ENCODE measurements at places on chromosomes 4 and X.

DNA sequence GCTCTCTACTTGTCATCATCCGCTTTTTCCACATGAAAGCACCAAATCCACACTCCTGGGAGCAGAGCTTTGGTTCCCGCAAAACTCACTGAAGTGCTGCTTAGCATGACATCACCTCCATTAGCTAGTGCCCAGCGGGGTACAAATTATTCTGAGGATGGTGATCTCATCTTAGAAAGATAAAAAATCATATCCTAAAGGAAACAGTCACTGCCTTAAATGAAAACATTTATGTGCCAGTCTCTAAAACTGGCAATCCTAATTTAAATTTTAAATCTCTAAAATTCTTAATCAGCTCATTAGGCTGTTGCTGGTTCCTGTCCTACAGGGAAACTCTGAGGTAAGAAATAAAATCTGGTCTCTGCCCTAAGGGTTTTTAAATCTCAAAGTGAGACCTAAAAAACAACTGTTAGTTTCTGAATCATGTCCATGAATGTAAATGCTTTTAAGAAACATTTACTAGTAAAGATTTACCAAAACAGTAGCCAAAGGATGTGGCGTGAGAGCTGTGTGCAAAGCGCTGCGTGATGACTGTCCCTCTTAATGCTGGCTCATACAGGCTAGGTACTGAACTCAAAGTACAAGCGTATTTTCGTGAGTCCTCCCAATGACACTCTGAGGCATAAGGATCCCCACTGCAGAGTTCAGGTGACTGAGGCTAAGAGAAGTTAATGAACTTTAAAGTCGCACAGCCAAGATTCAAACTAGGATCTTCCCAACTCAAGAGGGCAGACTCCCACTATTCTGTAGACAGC, 4.5 kb downstream of the CASP3 start:
- DNase-seq = no peak

DNA sequence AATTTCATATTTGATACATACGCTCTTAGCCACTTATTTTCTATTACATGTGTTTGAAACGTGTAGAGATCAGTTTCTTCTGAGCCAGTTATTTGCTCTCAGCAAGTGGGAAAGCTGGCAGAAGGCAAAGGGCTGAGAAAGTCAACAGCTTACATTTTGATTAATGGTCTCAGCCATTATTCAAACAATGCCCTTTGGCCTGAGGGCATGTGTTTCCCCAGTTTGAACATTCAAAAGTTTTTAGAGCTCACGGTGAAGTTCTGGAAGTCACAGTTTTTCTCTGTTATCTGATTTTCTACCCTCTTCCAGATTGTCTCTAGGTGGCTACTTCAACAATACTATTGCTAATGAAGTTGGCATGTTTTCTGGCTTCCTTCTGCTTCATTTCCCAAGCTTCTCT, 591.8 kb upstream of the CPEB2 start:
- DNase-seq = no peak

- no peak for DNase-seq
These were observed 3.3 kb downstream of the TMEM185A start for GRCh38 chrX:149628280-149628679.

GRCh38 chr4:147461161-147461560, 19.7 kb upstream of the EDNRA start:
- DNase-seq = no peak

DNA sequence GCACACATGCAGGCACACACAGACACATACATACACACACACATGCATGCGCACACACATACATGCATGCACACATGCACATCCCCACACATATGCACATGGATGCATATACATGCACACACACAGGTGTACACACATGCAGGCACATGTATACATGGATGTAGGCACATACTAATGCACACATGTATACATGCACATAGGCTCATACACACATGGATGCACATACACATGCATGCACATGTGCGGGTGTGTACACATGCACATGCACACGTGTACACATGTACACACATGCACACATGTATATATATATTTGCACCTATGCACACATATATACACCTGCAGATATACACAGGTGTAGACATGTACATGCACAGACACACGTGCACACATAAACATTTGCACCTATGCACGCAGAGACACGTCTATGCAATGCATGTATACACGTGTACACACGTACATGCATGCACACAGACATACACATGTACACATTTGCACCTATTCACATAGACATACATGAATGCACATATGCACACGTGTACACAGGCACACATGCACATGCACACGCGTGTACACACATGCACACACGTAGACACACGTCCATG, 4.0 kb downstream of the PLCXD1 start:
- no peak for DNase-seq

DNA sequence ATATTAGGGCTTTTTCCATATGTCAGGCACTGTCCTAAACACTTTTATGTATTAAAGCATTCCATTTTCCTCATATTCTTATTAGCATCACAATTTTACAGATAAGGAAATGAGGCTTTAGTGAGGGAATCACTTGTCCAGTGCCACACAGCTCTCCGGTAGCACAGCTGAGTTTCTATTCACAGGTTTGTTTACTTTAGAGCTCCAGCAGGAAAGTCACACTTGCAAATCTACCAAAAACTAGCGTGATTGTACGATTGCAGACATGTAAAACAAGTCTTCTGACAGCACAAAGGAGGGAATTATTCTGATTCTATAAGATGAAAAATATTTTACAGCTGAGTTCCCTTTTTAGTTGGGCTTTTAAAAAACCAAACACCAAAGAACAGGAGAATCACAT, 472.1 kb downstream of the TMA16 start:
- no peak for DNase-seq

DNA sequence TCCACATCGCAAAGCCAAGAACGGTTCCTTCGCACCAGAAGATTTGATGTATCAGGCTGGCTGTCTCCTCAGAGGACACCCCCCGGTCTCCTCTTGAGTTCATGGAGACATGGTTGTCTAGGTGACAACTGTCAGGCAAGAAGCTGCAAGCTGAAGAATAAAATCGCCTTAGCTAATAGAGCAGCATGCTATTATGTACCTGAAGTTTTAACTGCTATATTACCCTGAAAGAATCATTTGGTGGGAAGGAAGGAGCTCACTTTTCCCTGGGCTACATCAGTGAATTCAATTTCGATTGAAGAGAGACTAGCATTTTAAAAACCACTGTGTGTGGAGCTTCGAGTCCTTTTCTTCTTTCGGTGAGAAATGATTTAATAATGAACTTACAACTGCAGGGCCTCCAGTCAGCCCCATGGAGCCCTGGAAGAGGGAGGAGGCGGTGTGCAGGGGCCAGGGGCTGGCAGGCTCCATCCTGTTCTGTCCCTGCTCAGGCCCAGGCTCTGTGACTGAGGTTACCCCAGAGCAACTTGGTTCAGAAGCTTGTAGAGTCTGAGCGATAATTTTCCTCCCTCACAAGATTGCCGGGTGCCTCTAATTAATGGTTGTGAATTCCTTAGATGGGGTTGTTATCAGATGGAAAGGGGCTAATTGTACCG, 191.3 kb downstream of the MID1IP1 start:
- DNase-seq = no peak

GRCh38 chrX:15856636-15857035, 2.0 kb upstream of the AP1S2 start:
- DNase-seq = no peak

GRCh38 chrX:118116713-118117550, at the start of gene KLHL13:
Gene KLHL13 (minus strand): TSS chrX:118116810. CDS start chrX:118028473, 88,337 bp downstream.
- peak; percentile 14 for DNase-seq

DNA sequence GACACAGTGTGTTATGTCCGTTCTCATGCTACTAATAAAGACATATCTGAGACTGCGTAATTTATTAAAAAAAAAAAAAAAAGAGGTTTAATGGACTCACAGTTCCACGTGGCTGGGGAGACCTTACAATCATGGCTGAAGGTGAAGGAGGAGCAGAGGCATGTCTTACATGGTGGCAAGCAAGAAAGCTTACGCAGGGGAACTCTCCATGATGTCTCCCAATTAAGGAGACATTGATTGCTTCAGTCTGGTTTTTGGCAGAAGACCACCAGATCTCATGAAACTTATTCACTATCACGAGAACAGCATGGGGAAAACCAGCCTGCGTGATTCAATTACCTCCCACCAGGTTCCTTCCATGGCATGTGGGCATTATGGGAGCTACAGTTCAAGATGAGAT, 221.8 kb downstream of the ASMT start:
- no peak for DNase-seq

DNA sequence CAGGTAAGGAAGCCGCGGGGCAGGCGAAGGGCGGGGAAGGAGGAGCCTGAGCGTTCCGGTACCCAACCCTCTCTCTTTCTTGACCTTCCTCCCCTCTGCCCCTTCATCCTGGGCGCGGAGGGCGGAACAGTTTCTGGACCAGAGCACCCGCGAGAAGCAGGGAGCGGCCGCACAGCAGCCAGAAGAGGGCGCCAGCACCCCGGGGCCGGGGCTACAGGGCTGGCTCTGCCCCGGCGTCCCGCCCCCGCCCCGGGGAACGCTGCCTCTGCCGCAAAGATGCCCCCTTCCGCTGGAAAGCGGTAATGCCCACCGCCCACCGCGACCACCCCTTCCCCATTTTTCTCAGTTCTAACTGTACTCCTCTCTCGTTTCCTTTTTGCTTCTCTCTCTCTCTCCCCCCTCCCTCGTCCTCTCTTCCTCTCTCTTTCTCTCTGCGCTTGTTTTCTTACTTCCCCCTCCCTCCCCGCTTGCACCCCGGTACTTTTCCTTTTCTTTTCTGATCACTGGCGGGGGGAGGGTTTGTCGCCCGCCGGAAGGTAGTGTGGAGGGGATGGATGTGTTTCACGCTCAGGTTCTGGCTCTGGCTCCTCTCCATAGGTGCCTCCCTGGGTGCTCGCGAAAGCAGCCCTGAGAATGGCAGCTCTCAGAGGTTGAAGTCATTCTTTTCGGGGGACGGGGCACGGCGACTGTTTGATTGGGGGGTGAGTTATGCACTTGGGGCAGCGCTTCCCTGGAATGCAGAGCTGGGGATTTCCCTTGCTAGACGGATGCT, 13.1 kb upstream of the PRDM8 start:
- DNase-seq = peak; percentile 75

- peak; percentile 25 for DNase-seq
These were observed 856.6 kb downstream of the CENPC start for GRCh38 chr4:66688674-66689073.

DNA sequence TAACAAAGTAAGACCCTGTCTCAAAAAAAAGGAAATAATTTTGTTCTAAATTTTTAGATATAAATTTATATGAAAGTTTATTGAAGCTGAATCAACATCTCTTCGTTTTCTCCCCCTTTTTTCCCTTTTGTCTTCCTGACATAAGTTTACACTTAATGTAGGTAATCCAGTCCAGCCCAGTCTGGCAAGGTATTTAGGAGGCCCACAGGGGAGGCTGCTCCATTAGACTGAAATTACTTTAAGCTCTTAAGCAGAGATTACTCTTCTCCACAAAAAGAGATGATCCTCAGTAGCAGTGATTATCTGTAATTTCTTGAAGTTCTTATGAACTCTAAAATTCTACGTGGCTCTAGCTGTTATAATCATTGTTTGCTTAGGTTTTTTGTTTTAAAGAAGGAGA, 46.0 kb downstream of the ANXA5 start:
- no peak for DNase-seq

DNA sequence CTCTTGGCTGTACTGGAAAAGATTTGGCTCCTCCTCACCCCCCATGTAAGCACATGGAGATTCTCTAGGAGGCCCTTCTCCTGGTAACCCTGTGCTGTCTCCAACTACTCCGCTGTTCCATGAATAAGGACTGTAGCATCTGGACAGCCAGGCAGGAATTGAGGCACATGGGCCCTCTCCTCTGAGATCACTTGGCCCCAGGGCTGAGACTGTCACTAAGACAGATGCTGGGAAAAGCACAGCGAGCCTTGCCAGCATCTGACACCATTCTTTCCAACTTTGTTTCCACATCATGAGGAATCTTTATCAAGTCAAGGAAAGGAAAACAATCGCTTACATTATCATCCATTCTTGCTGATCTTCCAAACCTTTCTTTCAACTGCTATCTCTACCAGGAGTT, 222.6 kb upstream of the INTU start:
- no peak for DNase-seq

DNA sequence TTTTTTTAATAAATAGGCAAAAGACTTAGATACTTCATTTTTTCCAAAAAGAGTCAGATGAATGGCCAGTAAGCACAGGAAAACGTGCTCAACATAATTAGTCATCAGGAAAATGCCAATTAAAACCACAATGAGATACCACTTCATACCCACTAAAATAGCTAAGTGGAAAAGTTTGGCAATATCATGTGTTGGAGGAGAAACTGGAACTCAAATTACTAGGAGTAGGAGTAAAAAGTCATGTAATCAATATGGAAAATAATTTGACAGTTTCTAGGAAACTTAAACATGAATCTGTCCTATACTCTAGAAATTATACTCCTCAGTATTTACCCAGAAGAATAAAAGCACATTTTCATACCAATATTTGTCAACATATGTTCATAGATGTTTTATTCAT, 449.8 kb downstream of the INPP4B start:
- DNase-seq = no peak

- no peak for DNase-seq
These were observed 16.2 kb downstream of the NELFA start for GRCh38 chr4:1992468-1993168.

DNA sequence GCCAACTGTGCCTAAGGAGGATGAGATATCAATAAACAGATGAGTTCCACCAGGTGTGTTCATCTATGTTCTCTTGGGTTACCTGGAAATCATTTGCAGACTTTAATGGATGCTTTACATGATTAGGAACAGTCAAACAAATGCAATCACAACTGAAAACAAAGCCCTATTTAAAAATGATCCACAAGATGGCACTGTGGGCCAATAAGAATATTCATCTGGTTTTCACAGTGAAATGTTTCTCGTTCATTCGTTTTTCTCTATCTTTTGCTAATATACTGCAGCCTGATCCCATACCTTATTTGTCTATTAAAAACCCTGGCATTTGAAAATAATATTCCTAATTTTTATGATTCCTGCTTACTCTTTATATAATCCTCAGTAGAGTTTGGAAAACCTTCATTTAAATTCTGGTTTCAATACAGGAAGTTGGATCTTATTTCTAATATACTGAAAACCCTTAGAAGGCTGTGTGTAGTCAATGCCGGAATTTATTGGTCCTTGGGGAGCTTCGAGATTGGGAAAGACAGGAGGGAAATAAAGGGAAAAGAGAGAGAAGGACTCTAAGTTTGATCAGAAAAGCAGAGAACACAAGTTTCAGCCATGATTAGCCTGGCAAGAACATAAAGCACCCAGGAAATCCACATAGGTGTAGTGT, 63.8 kb upstream of the TAPT1 start:
- DNase-seq = peak; percentile 29
